ENCODE measurements at places on chromosomes 1 and 21.
A peak's percentile ranks its signal among the peaks of the same experiment; 100 is the strongest.

DNA sequence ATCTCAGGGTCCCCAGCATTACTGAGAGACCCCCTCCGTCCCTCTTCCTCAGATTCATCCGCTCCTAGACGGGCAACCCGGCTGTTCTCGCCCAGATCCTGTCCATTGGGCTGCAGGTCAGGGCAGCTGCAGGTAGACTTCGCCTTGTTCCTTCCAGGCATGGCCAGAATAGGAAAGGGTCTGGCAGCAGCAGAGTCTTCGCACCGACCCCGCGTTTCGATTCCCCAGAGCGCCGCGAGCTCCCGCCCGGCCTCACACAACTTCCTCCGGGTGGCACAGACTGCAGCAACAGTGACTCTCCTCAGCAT, 265 bp downstream of the NRDC start:
- DNase-seq = no peak

- DNase-seq = peak; percentile 66
Measured at GRCh38 chr1:202161151-202162046, 997 bp upstream of the PTPN7 start.

GRCh38 chr1:244968471-244968871, 104.1 kb upstream of the HNRNPU start:
- DNase-seq = no peak

DNA sequence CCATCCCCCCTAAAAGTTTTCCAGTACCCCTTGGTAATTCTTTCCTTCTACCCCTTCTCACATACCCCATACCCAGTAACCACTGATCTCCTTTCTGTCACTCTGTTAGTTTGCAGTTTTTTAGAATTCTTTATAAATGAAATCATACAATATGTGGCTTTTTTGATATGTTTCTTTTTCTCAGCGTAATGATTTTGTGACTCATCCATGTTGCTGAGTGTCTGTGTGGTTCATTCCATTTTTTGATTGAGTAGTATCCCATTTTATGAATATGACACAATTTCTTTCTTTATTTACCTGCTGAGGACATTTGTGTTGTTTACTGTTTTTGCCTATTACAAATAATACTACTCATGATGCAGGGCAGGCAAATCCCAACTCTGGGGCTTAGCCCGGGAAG, 1605.3 kb downstream of the BRINP3 start:
- no peak for DNase-seq

- DNase-seq = no peak
Measured at GRCh38 chr1:232589812-232590743, 39.9 kb downstream of the SIPA1L2 start.

GRCh38 chr1:33295450-33296081, 25.3 kb downstream of the A3GALT2 start:
- DNase-seq = peak; percentile 69

DNA sequence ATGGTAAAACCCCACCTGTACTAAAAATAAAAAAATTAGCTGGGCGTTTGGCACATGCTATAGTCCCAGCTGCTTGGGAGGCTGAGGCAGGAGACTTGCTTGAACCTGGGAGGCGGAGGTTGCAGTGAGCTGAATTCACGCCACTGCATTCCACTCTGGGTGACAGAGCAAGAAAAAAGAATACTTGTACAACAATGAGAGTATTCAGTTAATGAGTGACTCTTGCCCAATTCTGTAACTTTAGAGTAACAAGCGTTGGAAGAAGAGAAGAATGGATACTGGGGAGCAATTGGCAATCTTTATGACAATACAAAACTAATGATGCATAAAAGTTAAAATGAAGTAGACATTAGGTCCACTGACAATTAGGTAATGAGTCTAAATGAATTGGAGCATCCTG, 10.5 kb downstream of the ANXA9 start:
- no peak for DNase-seq

DNA sequence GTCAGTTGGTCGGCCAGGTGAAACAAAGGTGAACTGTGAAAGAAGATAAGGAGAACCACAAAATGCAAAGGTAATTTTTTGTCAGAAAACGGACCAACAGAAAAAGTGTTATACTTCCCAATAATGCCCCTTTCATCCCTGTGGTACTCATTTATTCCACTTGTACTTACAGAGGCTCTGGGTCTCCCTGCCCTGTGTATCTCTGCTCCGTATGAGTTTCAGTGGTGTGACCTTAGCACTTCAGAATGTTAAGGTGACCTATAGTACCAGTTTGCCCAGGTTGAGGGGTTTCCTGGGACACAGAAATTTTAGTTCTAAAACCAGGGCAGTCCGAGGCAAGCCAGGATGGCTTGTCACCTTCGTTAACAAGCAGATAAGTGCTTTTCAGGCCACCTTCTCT, 254.8 kb downstream of the OLFM3 start:
- DNase-seq = no peak

DNA sequence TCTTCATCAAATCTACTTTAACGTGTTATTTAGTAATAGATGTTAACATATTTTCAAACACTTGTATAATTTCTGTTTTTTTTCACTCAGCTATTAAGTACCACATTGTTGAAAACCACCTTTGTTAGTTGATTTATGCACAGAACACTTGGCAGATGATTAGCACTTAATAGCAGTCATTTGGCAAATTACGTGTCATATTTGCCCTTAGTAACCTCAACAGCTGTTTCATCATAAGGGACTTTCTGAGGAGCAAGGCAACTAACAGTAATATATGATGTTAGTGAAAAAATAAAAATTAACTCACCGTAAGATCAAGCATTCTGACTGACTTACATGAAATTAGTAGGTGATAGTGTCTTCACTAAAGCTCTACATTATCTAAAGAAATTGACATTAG, 186.4 kb downstream of the HMCN1 start:
- DNase-seq = no peak

GRCh38 chr1:163273766-163274441, 47.9 kb upstream of the NUF2 start:
- no peak for DNase-seq

GRCh38 chr1:11422686-11423085, 56.3 kb upstream of the DISP3 start:
- DNase-seq = no peak

- peak; percentile 28 for DNase-seq
Measured at GRCh38 chr1:99850459-99851291, 514 bp downstream of the AGL start.

GRCh38 chr1:51699391-51699790, 82.5 kb downstream of the OSBPL9 start:
- no peak for DNase-seq

DNA sequence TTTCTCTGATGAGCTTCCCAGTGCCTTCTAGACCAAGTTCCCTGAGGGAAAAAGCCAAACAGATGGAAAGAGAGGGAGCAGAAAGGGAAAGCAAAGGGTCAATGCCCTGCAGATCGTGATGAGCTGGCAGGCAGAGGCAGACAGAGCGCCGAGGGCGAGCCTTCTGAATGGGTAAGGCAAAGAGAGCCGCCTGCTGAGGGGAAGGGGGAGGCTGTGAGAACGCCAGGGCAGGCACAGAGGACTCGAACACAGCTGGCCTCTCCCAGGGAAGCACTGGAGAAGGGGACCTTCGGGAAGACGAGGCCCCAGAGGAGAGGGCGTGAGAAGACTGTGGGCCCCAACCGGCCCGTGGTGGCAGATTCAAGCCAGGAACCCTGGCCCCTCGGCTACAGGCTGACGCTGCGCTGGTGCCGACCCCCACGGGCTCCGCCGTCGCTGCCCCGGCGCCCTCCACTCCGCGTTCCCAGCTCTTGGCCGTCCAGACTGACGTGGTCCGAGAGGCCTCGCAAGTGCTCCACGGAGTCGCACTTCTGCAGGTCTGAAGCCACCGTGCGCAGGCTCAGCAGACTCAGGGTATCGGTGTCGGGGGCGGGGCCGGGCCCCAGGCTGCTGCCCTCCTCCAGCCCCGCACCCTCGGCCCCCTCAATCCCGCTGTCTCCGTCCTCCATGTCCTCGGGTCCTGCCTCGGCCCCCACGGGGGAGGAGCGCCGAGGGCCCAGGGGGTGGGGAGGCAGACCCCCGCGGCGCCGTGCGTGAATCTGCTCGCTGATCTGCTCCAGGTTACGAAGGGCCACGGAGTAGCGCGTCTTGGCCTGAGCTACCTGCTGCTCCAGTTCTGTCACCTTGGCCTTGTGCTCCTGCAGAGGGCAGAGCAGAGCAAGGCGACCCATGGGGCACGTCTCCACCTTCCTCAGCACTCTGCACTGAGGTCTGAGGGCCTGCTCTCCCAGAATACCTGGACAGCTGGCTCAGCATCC, 13.9 kb downstream of the SH3BP5L start:
- peak; percentile 23 for DNase-seq

GRCh38 chr1:41726899-41727748, 191.6 kb downstream of the HIVEP3 start:
- DNase-seq = no peak

DNA sequence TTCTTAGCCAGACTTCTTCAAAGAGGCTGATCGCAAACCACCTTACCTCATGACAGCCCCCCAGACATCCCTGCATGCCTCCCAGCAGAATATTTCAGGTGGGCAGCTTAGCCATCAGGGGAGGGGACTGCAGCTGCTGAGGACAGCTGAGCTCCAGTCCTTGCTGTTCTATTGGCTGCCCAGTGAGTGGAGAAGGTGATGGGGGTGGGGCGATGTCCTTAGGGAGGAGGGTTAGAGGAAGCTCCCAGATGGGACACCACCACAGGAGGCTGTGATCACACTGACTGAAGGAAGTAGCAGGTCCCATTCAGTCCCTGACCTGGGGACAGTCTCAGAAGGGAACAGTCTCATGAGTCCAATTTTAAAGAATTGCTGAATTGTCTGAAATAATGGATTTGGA, 38.3 kb downstream of the GJA5 start:
- no peak for DNase-seq

- no peak for DNase-seq
Measured at GRCh38 chr1:245060684-245061374, 94.0 kb upstream of the KIF26B start.

GRCh38 chr21:35563885-35564451, 496.4 kb downstream of the SETD4 start:
- DNase-seq = no peak

DNA sequence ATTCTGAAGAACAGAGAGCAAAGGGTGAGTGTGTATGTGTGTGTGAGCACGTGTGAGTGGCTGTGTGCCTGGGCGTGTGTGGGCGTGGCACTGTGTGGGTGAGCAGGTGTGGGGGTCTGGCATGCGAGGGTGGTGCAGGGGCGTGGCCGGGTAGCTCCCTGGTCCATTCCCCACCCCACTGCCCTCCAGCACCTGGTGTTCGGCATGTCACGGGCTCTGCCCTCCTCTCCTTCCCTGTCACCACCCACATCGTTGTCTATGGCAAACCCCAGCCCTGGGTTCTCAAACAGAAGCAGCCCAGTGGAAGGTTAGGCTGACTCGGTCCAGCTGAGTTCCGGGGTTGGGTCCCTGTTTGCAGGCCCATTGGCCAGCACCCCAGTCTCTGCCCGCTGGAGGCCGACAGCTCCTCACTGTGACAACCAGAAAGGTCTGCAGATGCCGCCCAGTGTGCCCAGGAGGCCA, 39.8 kb downstream of the UBE2G2 start:
- DNase-seq = no peak

GRCh38 chr1:69733061-69733460, 165.3 kb downstream of the LRRC7 start:
- DNase-seq = no peak

DNA sequence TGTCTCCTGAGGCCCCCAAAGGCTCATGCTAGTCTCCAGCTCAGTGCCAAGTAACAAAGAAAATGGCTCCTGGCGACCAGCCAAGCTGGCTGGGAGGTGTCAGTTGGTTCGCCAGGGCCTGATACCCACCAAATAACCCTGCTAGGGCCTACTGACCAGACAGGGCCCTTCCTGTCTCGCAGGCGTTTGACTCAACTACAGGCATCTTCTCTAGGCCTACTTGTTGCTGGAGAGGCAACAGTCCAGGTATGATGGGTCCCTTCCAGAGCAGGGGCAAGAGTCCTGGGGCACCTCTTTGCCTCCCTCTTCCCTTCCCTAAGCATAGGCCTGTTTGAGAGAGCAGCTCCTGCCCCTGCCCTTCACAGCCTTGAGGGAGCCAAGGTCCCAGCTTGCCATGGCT, 147.9 kb upstream of the VANGL1 start:
- DNase-seq = no peak

- peak; percentile 15 for DNase-seq
Measured at GRCh38 chr1:48572646-48573258, 100.7 kb upstream of the SPATA6 start.

DNA sequence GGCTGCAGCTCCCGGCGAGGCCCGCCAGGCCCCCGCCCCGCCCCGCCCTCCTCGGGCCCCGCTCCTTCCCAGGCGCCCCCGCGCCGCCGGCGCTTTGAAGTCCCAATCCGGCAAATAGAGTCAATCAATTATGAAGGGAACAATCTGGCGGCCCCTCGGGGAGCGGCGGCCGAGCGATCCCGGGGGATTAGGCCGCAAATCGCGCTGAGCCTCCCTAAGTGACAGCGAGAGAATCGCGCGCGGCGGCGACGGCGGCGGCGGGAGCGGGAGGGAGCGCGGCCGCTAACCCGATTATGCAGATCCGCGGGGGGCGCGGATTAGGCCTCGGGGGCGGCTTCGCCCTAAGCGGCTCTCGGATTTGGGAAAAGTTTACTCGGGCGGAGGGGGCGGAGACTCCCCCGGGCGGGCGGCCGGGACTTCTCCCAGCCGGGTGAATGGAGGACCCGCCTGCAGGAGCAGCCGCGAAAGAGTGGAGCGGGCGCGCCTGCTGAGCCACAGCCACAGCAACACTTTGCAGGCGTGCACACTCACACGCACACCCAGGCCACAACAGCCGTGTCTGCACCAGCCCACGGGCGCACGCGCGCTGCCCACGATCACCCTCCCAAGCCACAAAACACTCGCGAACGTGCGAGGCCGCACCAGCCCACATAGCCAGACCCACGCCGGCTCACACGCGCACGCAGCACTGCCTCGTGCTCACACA, 23.0 kb upstream of the DMBX1 start:
- no peak for DNase-seq

DNA sequence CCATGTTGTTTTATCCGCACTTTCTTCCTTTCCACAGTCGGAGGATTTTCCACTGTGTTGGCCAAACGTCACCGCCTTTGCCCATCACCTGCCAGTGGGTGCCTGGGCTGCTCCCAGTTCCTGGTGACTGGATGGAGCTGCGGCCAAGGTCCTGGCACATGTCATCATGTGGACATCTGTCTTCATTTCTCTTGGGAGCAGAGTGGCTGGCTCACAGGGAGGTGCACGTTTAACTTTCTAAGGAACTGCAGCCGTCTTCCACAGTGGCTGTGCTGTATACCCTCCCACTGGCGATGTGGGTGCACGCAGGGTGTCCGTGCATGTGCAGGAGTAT, 19.5 kb upstream of the RNF223 start:
- DNase-seq = no peak

- DNase-seq = no peak
Measured at GRCh38 chr1:174791863-174792262, 207.9 kb upstream of the CACYBP start.
